ENCODE measurements at places on chromosomes 3 and 15. TPM values are rescaled to one million over a fixed set of nuclear protein-coding genes. Genes with fewer than 3 reads are reported as not detected.

The TRIM42 gene
- not detected for total RNA-seq

The ZNF80 gene
- not detected for total RNA-seq

The FEZF2 gene
- total RNA-seq: not detected

The SLC51B gene
- not detected for total RNA-seq

The CCR9 gene
- total RNA-seq: not detected

GRCh38 chr3:153080778-153081240 lies 81.2 kb upstream of the RAP2B start:
- DNase-seq: no peak
- no peak overlapping the region for H3K27ac ChIP-seq

DNA sequence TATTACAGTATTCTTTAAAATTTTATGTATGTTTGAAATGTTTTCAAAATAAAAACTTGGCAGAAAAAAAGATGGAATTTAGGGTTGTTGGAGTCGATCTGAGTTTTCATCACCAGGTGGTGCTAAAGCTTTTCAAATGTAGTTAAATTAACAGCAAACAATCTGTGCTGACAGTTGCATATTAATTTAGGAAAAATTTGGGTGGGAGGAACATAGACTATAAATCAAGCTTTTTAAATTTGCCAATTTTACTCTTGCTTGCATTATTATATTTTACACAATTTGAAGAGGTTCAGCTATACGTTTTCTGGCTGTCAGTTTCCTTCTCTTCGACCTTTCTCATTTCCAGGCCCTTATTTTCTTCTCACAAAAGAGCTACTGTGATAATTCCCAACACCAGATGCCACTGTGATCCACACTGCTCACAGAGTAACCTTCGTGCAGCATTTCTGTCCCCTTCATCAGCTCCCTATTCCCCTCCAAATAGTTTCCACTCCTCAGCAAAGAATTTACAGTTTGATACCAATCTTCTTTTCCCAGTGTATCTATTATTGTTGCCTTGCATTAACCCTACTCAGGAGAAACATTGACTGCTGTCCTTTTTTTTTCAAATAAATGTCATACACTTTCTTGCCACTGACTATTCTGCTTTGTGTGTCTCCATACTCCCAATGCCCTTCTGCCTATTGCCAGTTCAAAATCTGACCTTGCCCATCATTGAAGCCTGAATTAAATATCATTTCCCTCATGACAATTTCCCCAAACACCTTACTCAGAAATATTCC lies 53.4 kb upstream of the EIF5A2 start:
- no peak overlapping the region for H3K4me3 ChIP-seq
- no peak for DNase-seq
- H3K27me3 ChIP-seq: no peaks in the 10 kb centered on the region
- H3K36me3 ChIP-seq: no peaks in the 10 kb centered on the region

GRCh38 chr15:63809452-63809851 lies 24.3 kb downstream of the HERC1 start:
- DNase-seq: no peak
- H3K4me3 ChIP-seq: no peak overlapping the region
- H3K36me3 ChIP-seq: 0 out of 2 replicates have a peak, but pooled peaks cover 4% of the 10 kb centered on the region
- H3K27me3 ChIP-seq: no peaks in the 10 kb centered on the region
- no peaks in the 10 kb centered on the region for H3K4me1 ChIP-seq

GRCh38 chr3:133881939-133882825 lies 13.5 kb downstream of the RAB6B start:
- H3K36me3 ChIP-seq: no peaks in the 10 kb centered on the region
- H3K4me3 ChIP-seq: no peak overlapping the region
- H3K27me3 ChIP-seq: no peaks in the 10 kb centered on the region

- no peaks in the 10 kb centered on the region for H3K27me3 ChIP-seq
- H3K27ac ChIP-seq: peak overlapping the region; percentile 78
- H3K36me3 ChIP-seq: peaks cover 20% of the 10 kb centered on the region
- no peak for DNase-seq
- peaks cover 36% of the 10 kb centered on the region for H3K4me1 ChIP-seq
Measured at GRCh38 chr3:127798716-127799115, 23.6 kb downstream of the MGLL start.

- no peak overlapping the region for H3K4me3 ChIP-seq
- H3K27me3 ChIP-seq: no peaks in the 10 kb centered on the region
Measured at GRCh38 chr3:89649431-89649830, 542.0 kb downstream of the EPHA3 start.

Data from SJSA1 (cell line).